Germinal center (tissue), 1 donor: ENCODE measurements at places on chromosomes 7 and 10.

DNA sequence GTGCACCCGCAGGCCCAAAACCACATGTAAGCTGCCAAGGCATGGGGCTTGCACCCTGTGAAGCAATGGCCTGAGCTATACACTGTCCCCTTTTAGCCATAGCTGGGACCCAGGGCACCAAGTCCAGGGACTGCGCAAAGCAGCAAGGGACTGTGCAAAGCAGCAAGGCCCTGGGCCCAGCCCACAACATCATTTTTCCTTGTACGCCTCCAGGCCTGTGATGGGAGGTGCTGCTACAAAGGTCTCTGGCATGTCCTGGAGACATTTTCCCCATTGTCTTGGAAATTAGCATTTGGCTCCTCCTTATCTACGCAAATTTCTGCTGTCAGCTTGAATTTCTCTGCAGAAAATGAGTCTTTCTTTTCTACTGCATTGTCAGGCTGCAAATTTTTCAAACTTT, 24.8 kb downstream of the ARHGAP19 start:
- no peak for DNase-seq

GRCh38 chr7:98879198-98879978, 1.1 kb downstream of the TRRAP start:
- DNase-seq: peak; percentile 66

DNA sequence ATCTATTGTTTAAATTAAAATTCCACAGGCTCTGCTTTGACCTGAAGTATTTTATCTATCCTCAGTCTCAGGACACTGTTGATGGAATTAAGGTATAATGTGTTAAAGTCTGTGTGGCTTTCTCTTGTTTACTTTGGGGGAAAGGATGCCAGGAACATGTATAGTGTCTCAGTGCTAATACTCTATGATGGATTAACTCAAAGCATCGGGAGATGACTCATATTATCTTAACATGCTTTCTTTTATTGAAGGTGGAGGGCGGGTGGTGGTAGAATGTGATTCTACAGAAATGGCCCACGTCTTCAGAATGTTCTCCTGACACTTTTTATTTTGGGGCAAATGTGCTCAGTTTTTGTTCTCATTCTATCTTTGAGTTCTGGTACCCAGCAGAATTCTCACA, 189.0 kb downstream of the ANKRD30A start:
- DNase-seq: no peak

DNA sequence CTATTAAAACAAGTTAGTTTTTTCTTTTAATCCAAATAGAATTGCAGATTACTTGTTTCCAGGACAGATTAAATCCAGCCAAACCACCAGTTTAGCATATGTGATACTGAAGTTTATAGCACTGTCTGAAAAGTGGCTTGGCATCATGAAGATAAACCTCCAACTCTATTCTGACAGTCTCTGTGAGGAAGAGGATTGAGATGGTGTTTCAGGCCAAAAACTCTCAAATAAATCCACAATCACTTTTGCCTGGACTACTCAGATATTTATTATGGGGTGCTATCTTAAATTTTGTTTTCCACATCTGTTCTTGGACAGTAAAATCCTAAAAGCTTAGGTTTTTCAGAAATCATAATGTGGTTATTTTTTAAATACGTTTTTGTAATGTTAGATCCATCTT, 161.7 kb upstream of the SEMA3C start:
- DNase-seq: no peak

DNA sequence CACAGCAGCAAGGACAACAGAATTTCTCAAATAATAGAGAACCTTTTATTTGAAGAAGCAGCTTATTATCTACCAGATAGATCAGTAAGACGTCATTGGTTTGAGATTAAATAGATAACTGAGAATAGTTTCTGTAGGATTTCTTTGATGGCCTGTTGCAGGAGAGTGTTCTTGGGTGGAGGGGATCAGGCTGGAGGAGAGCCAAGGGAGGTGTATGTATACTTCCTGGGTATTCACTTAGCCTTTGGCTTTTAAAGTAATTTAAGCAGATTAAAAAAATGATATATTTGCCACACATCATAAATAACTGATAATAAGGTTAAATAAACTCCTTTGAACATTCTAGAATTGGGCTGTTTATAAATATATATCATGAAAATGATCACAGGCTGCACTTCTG, 486.1 kb upstream of the IGFBP3 start:
- DNase-seq: no peak

DNA sequence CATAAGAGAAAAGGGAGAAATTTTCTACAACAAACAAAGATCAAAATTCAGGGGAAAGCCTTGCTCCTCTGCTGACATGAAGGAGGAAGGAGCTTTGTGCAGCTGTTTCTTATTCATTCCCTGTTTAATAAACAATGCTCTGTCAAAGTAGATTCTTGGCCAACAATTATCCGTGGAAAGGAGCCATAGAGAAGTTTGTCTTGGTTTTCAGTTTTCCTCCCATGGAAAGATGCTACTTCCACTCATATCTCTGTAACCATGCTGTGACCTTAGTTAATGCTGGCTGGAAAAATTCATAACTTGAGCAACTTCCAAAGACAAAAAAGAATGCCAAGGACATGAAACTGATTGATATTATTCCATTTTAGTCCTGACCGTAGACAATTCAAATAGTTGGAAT, 8.1 kb downstream of the DDC start:
- DNase-seq: no peak

DNA sequence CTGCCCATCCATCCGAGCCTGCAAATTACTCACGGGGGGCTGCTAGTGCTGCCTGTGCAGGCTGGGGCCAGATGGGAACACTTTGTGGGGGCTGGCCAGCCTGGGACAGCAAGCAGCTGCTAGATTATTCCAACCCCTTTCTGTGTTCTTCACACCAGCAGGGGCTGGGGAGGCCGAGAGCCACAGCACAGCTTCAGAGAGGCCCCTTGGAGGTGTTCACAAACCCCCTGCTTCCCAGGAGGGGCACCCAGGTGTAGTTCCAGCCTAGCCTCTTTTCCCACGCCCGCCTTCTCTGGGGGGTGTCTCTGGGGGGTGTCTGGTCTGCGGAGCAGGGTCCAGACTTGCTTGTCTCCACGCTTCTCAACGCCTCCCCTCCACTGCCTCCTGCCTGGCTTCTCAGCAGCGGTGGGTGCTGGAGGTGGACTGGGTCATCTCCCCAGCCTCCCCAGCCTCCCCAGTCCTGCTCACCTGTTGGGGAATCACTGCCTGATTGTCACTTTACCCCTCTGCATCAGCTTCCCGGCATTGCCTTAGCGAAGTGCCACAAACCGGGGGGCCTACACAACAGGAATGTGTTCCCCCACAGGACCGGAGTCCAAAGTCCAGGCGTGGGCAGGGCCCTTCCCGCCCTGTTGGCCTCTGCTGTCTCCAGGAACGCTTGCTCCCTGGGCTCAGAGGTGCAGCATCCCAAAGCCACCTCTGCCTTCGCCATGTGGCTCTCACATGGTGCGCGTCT, 74.0 kb upstream of the EN2 start:
- DNase-seq: no peak

DNA sequence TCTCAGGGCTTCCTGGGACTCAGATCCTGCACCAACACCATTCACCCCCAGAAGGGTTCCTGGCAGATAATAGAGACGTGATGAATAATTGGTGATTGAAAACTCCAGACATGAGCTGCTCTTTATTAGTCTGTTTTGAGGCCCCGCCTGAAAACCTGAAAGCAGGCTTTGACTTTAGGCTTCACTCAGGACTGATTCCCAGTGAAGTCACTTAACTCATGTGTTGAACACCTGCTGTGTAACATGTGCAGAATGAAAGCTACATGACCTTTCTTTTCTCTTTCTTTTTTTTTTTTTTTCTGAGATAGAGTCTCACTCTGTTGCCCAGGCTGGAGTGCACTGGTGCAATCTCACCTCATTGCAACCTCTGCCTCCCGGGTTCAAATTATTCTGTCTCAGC, 8.9 kb downstream of the SPACDR start:
- DNase-seq: no peak

DNA sequence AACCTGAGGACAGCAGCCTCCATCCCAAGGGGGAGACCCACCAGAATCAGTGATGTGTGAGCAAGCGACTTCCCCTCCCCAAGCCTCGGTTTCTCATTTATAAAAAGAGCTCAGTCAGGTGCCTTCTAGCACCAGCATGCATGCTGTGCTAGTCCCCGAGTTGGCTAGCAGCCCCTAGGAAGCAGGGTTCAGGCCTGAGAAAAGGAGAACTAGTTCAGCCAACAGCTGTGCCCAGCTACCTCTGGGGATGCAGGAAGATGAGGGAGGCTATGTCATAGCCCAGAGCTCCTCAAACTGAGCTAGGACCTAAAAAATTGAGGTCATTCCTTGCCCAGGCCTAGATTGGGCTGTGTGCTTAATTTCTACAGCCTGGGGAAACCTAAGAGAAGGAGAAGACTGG, 13.7 kb downstream of the DRGX start:
- DNase-seq: no peak

- DNase-seq: no peak
Measured at GRCh38 chr7:79683185-79683890, 229.9 kb upstream of the MAGI2 start.

DNA sequence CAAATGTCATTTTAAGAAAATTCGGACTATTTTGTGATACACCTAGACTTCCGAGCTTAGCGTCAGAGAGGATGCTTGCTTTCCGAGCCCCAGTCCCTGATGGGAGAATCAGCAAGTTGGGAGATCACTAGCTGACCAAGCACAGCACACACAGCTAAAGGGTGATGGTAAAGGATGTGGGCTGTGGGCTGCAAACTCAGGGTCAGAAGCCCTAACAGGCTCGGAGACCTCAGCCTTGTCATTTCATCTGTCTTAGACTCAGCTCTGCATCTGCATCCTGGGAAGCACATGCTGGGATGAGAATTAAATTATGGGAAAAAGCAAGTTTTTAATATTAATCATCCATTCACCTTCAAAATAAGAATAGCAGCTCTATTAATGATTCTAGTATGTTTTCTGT, 3.3 kb downstream of the CUBN start:
- no peak for DNase-seq
